ENCODE measurements at places on chromosomes 2 and 18.
A peak's percentile ranks its signal among the peaks of the same experiment; 100 is the strongest.

DNA sequence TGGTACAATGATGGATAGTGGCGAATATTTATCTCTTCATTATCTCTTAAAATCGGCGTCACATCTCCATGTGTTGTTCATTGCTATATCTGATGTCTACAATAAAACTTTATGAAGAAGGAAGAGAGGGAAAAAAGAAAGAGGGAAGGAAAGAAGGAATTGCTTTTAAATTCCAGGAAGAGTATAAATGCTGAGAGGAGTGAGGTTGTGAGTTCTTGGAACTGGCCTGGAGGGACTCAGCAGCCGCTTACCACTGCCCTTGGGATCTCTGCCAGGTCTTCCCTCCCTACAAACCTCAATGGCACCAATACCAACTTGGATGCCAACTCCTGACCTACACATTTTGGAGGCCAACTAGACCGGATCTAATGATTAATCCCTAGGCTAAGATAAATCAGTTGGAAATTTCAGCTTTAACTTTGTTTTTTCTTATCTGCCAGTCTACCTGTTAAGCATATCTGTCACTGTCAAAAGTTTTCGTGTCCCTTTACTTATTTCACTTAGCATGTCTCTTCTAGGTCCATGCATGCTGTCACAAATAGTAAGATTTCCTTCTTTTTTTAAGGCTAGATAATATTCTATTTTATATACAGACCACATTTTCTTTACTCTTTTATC, 9.8 kb downstream of the SCN9A start:
- DNase-seq: peak; percentile 72

DNA sequence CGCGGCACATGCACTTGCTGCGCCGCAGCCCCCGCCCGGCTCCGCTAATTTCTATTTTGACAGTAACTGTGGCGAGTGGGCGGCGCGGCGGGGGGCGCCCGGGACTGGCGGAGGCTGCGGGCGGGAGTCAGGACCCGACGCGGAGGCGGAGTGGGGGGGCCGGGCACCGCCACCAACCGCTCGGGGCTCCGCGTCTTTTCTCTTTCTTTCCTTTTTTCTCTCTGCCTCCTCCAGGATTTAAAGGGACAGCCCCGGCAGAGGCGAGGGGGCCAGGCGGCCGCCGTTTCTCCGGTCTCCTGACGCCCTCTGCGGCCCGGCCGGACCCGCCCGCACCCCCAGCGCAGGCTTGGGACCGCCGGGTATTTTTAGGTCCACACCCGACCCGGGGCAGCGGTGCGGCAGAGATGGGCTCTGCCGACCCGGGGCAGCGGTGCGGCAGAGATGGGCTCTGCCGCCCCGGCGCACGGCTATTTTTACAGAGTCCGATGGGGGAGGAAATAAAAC, 460 bp upstream of the ZBTB7C start:
- DNase-seq: peak; percentile 60

DNA sequence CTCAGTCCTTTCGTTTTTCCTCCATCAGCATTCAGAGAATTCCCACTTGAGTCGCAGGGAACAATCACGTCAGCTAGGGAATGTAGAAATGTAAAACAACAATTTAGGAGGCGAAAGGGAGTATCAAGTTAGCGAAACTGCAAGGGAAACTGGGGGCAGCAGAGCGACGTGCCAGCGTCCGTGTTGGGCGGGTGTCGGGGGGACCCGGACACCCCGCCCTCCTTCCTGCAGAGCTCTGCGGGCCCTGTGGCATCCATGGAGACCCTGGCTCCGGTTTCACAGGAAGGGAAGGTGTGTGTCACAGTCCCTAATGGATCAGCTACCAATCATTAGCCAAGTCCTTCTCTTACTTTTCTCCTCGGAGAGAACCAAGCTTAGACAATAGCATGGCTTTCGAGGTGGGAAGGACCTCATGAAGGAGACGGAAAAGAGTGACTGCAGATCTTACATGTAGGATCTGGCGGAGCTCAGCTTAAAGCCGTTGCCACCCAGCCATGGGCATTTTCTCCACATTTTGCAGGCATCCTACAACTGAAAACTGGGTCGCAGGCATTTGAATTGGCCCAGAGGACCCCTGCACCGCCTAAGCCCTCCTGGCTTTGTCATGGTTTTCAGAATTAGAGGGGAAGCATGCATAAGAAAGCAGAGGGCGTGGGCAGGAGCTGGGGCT, 33.7 kb downstream of the SOX11 start:
- DNase-seq: peak; percentile 82

GRCh38 chr2:182191061-182191460, 205.4 kb downstream of the PPP1R1C start:
- no peak for DNase-seq

- no peak for DNase-seq
Observed at GRCh38 chr18:5892823-5893431, 2.4 kb downstream of the TMEM200C start.

DNA sequence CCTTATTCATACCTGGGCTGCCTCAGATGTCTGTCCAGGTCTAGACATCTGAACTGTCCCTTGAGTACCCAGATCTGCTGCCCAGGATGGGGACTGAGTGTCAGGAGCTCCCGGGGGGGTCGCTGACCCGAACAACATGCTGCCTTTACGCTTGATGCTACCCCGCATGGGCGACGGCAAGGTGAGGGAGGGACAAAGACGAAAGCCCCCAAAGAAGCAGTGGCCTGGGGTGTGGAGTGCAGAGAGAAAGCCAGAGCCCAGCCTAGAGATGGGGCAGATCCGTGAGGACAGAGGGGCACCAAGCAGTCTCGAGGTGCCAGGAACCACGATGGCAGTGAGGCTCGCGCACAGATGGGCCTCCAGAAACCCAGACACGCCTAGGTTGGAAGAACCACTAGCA, 234.7 kb downstream of the ATAD2B start:
- no peak for DNase-seq

DNA sequence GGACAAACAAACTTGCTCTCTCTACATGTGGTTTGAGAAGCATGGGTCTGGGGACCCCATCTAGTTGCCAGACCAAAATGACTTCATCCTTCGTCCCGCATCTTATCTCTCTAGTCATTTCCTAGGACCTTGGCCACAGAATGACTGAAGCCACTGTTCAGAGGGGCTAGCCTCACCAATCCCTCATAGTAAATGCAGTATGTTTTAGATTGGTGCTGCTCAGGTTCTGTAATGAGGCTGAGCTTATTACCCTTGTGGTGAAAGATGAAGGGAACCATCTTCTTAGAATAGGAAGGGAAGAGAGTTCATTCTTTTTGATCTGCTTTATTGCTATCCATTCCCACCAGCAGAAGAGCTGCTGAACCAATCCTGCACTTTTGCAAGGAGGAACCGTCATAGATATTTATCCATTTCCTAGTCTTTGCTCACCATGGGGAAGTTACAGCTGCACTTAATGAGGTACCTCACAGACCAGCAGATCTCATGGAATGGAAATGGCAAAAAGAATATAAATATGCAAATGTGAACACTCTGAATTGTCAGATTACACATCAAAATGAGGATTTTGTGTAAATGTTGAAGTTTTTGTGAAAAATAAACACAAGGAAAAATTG, 436.7 kb downstream of the LPIN1 start:
- no peak for DNase-seq

- no peak for DNase-seq
Observed at GRCh38 chr18:43668866-43669265, 391.6 kb upstream of the SYT4 start.

DNA sequence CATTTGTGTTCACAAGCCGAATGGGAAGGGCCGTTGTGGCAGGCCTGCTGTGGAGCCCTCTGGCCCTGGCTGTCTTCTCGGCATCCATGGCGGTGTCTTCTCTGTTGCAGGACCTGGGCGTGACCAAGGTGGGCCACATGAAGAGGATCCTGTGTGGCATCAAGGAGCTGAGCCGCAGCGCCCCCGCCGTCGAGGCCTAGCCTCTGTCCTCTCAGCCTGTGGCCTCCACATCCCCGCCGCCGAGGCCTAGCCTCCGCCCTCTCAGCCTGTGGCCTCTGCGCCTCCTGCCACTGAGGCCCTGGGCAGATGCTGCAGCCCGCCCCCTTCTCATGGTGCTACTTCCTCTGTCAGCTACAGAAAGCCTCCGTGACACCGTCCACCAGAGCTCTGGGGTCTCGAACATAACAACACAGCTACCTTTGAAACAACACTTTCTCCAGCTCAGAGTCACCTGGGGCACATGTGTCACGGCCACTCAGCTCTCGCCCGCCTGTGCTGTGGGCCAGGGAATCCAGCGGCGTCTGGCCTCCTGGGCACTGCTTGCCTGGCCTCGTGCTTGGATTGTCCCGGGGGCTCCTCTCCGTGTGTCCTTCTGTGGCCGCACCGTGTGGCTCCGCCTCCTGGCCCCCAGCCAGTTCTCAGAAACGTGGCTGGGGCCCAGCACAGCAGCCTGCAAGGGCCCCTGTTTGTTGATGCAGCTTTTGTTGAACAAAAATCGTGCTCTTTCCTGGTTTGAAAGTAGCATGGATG, 97.1 kb downstream of the USP40 start:
- peak; percentile 24 for DNase-seq

GRCh38 chr2:199465390-199465789, 7.7 kb upstream of the SATB2 start:
- DNase-seq: no peak

DNA sequence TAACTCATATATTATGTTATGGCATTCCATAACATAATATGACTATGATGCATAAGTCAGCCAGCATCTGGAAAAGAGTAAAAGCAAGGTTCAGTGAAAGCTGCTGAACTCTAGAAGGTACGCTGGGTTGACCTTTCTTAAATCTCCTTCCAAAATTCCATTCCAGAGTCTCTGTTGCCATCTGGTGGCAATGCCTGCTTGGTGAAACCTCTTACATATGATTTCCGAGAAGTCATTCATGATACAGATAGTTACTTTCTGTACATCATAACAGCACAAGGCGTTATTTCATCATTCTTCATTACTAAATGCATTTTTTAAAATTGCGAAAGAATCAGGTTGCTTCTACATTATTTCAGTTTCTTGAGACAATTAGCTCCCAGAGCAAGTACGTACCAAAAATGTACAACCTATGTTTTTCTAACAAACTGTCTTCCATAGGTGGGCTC, 7.0 kb upstream of the EPG5 start:
- DNase-seq: peak; percentile 76

- DNase-seq: peak; percentile 81
Observed at GRCh38 chr18:48781163-48781987, 169.4 kb downstream of the SMAD7 start.

DNA sequence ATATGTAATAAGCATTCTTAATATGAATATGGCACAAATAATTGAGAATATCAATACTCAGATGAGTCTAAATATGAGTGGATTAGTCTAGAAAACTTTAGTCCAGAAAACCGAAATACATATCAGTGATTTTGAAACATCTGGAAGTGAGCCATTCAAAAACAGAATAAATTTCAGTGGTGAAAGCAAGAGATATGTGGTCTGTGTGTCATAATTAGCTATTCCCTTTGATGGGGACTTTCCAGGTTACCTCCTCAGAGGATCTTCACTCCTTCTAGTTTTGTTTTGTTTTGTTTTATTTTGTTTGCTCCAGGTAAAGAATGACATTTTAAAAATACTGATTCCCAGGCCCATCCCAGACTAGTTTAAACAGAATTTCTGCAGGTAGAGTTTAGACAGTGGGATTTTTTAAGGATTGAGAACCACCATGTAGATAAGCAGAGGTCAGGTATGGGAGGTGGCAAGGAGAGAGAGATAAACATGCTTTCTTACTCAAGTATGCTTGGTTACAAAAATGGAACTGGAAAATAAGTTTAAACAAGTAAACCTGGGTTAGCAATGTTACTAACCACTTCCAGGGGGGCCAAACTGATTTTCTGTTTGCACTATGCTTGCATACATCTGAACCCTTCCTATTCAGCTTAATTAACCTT, 70.7 kb downstream of the NABP1 start:
- no peak for DNase-seq

DNA sequence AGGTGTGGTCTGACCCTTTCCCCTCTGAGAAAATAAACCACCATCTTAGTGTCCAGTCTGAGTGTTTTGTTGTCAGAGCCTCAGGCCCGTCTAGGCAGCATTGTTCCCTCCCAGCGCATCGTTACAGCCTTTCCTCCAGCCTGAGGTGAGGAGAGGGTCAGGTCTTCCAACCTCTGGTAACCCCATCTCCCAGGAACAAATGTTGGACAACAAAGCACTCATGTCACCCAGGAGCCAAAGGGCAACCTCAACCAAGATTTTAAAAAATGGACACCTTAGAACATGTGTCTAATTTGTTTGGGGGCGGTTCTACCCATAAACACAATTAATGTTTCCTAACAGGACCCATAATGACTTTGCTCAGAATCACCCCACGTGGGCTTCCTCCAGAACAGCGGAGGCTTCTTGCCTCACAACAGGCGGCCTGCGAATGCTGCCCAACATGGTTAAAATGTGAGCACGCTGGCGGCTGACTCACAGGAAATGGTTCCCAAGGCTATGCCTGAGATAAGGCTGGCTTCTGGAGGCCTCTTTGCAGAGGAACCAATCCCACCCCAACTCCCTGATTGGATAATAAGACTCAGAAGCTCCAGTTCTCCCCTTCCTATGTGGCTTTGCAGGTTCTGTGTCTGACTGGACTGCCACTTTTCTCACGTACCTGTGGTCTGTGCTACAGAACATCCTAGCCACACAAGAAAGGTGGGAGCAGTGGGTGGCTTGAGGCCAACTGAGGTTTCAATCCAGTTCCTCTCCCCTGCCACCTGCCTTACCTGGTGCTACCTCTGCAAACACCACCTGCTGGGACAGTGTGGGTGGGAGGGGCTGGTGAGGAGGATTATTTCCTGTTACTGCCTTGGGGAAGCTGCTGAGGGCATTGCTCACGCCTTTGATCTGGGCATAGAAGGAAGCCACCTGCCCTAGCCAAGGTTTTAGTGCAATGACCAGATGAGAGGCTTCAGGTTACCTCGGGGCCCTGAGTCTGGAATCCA, 108.8 kb downstream of the B3GNT2 start:
- DNase-seq: peak; percentile 79

GRCh38 chr18:35406666-35407065, 29.5 kb upstream of the ZNF396 start:
- no peak for DNase-seq

DNA sequence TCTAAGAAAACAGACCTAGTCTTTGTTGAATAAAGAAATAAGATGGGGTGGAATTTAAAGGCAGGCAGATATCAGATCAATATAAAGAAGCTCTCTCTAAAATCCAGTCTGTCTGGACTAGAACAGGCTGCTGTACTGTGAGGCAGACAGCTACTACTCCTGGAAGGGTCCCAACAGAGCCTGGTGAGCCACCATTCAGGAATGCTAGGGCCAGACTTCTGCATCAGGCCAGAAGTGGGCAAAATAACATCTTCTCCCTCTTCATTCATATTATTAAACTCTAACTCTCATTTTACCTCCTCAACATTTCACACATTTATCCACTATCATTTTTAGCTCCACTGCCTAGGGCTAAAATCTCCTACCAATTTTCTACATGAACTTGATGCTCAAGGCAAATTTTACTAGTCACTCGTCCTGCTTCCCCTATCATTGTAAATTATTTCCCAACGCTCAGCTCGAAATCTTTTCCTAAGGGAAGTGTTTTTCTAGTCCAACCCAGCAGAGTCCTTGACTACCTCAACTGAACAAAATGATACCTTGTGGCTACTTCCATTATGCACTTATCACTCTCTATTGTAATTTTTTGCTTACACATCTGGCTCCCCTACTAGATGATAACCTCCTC, 45.2 kb upstream of the GLS start:
- peak; percentile 93 for DNase-seq

Data from astrocyte of the hippocampus (primary cell).